Memory B cell (primary cell): ENCODE measurements at places on chromosomes 3 and 15.

- no peak for DNase-seq
Measured at GRCh38 chr3:187181454-187182170, 15.7 kb upstream of the RTP1 start.

DNA sequence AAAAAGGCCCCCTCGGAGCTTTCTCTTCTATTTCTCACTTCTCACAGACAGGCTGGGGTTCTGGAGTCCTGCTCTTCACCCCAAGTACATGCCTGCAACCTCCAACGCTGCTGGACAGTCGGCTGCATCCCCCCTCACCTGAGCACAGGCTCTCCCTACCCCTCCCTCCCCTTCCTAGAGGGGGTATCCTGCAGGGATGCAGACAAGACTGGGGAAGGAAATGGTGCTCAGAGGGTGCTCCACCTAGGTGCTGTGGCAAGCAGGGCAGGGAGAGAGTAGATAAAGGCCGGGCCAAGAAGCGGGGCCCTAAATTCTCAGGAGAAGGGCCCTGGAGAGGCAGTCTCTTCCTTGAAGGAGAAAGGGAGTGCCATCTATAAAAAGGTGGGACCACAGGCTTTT, 7.0 kb upstream of the STRA6 start:
- no peak for DNase-seq

DNA sequence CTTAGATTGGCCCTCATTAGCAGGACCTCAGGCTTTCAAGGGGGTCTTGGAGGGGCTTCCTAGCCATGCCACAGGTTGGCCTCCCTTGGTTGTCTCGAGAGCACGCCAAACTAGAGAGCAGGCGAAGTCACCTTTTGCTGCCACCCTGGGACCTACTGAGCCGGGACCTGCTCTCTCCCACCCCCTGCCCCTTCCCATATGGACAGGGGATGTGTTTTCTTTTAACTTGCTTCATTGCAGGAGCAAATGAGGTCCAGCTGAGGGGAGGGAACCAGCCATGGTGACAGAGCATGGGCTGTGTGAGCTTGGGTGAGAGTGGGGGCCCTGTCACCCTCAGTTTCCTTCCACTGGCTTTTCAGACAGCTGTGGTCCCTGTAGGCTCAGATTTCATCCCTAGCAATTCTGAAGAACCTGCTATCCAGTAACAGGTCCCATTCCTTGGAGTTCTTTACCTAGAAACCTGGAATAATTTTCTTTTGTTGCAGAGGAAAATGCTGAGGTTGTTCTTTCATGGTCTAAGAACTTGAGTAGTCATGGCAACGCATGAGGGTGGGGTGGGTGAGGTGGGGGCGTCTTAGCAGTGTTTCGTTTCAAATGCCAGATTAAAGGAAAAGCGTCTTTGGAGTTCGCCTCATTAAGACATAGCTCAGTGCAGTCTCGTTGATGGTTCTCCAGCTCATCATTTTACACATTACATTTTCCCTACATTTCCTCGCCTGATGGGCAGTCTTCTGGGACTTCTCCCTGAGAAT, 20.1 kb upstream of the MAGEF1 start:
- DNase-seq: no peak

GRCh38 chr15:69568173-69569009, 115.8 kb downstream of the RPLP1 start:
- DNase-seq: no peak

- DNase-seq: no peak
Measured at GRCh38 chr3:17709236-17709810, 33.1 kb downstream of the TBC1D5 start.

- peak; percentile 38 for DNase-seq
Measured at GRCh38 chr3:122694966-122695365, 14.3 kb downstream of the PARP14 start.

DNA sequence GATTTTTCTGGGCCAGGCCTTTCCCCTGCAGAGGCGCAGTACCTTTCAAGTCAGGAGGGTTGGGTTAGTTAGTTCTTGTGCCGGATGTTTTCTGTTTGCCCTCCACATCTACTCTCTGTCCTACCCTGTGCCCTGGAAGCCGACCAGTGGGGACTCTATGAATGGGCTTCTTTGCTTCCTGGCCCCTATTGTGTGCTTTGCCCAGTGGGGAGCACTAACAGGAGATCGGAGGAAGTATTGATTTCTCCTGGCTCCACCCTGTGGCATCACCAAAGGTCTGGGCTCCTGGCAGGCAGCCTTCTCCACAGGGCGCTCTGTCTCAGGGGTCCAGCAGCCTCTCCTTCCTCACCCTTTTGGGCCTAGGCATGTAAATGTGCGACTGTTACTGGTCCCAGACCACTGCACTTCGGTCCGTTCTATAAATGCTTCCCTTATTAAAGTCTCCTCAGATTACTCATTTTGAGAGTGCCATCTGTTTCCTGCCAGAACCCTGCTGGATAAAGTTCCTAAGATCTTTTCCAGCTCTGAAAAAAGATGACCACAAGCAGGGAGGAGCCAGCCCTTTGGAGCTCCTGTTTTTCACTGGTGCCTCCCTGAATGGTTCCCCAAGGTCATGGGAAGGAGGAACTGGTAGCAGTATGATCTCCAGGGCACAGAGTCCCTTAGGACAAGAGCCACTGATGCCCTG, 44.5 kb downstream of the CTDSPL start:
- no peak for DNase-seq

- DNase-seq: no peak
Measured at GRCh38 chr15:42854576-42854975, 66.0 kb downstream of the TTBK2 start.

DNA sequence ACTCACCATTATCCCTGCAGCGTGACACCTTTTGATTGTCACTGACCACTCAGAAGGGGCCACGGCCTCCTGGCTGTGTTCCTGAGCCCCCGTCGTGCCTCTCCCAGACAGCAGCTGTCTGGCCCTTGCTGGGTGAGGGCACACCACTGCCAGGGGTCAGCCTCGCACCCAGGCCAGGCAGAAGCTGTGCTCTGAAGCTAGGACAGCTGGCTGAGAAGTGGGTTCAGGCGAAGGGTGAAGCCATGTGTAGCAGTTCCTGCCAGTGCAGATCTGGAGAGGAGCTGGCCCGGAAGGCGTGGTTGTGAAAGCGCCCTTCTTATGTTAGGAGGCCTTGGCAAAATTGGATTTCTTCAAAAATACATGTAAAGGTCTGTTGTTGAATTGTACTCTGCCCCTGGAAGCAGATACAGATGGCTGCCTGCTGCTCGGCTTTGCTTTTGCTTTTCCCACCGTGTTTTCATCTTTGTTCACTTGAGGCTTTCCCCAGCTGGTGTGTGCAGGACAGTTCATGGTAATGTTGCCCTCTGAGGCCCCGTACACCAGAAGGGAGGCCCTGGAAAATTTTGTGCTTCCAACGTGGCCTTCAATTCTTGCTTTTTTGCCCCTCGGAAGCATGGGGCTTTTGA, 49.1 kb downstream of the KLHL25 start:
- DNase-seq: no peak

DNA sequence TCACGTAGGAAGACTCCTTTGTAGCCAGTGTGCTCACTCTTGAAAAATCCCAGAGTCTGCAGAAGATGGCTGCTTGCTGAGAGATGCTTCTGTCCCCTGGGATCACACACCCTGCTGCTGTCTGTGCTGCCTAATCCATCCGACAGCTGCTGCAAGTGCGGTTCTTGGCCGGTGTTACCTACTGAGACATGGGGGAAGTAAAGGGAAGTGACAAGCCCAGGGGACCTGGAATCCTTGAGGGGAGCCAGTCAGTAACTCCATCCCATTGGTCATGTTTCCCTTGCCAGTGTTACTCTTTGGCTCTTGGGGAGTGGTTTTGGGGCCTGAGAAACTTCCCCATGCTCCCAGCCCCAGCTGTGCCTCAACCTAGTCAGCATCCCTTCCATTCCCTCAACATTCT, 8.3 kb upstream of the CPNE9 start:
- no peak for DNase-seq

GRCh38 chr15:95559875-95560394, 770.6 kb upstream of the NR2F2 start:
- no peak for DNase-seq

DNA sequence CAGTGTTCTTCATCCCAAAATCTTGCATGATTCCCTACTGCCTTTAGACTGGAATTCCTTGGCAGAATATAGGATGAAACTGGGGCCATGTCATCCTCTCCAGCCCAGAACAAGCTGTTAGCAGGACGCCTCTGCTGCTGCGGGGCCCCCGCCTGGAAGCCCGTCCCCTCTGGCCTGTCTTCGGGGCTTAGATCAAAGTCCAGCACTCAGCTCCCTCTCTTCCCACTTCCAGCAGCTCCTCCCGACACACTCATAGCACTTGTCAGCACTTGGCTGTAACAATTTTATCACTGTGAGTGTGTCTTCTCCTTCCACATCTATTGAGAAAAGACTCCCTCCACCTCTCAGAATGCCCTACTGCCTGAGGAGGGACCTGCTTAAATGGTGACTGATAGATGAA, 112.0 kb upstream of the HACD2 start:
- DNase-seq: no peak

- DNase-seq: no peak
Measured at GRCh38 chr3:161690299-161690620, 193.7 kb downstream of the OTOL1 start.

GRCh38 chr3:65485826-65486469, 552.8 kb downstream of the MAGI1 start:
- no peak for DNase-seq

- no peak for DNase-seq
Measured at GRCh38 chr15:36497901-36498300, 81.5 kb upstream of the CDIN1 start.

DNA sequence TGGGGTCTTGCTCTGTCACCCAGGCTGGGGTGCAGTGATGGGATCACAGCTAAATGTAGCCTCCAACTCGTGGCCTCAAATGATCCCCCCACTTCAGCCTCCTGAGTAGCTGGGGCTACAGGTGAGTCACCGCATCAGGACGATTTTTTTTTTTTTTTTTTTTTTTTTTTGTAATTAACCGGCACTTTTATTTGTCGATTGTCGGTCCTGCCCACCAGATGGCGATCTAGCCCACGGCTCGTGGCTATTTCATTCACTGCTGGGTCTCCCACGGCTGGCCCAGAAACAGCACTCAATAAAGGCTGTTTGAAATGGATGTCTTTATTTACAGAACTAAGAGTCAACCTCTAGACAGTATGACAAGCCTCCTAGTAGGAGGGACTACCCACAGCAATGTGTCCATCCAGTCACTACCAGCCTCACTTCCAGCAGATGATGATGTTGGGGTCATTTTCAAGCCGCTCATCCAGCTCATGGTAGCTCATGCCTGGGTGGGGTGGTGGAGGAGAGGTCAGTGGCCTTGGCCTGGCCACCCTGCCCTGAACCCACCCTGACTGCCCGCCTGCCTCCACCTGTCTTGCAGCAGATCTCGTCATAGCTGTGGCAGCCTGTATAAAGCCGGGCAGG, 1.8 kb upstream of the ZMYND10 start:
- DNase-seq: peak; percentile 60

DNA sequence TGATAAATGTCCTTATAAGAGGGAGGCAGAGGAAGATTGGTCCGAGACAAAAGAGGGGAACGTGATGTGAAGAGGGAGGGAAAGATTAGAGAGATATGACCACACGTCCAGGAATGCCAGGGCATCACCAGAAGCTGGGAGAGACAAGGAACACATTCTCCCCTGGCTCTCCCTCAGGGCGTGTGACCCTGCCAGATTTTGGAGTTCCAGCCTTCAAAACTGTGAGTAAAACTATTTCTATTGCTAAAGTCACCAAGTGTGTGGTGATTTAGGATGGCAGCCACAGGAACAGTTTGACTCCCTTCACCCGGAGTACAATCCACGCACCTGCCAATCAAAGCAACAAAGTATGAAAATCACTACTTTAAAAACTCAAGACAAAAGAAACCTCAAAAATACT, 32.1 kb upstream of the TJP1 start:
- no peak for DNase-seq

- DNase-seq: no peak
Measured at GRCh38 chr3:127077505-127078064, 94.7 kb downstream of the PLXNA1 start.

- DNase-seq: peak; percentile 78
Measured at GRCh38 chr15:70488002-70488605, 275.3 kb downstream of the UACA start.

GRCh38 chr15:88674661-88675060, 35.8 kb downstream of the ISG20 start:
- no peak for DNase-seq

DNA sequence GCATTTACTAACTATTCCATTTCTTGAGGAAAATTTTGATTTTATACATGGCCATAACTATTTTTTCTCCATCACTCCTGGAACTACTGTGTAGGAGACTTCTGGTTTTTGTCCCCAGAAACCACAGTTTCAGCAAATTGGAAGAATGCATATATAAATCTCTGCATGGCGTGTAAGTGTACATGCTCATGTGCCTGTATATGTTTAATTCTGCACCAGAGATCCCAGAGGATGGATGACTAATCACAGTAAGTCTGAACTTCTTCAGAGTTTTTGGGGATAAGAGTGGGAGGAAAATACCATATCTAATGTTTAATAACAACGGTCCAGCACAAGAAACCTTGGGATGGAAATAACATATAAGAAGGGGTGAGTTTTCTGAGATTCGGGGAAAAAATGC, 10.9 kb upstream of the COL6A6 start:
- DNase-seq: no peak

GRCh38 chr3:107430214-107430995, 53.2 kb downstream of the CCDC54 start:
- no peak for DNase-seq

DNA sequence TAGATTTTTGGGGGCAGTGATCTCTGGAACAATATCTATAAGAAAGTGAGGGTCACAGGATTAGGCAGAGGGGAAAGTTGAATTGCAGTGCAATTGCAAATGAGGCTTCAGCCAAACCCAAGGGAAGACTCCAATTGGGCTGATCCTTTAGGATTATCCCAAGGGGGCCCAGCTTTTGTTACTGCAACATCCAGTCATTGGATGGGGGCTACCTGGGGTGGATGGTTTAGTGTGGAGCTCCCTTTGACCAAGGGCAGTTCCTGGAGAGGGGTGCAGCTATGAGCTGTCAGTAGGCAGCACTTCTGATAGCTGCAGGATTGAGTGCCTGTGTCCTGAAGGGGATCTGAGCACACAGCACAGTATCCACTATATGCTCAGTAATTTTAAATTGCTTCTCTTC, 355.2 kb upstream of the AZI2 start:
- no peak for DNase-seq

DNA sequence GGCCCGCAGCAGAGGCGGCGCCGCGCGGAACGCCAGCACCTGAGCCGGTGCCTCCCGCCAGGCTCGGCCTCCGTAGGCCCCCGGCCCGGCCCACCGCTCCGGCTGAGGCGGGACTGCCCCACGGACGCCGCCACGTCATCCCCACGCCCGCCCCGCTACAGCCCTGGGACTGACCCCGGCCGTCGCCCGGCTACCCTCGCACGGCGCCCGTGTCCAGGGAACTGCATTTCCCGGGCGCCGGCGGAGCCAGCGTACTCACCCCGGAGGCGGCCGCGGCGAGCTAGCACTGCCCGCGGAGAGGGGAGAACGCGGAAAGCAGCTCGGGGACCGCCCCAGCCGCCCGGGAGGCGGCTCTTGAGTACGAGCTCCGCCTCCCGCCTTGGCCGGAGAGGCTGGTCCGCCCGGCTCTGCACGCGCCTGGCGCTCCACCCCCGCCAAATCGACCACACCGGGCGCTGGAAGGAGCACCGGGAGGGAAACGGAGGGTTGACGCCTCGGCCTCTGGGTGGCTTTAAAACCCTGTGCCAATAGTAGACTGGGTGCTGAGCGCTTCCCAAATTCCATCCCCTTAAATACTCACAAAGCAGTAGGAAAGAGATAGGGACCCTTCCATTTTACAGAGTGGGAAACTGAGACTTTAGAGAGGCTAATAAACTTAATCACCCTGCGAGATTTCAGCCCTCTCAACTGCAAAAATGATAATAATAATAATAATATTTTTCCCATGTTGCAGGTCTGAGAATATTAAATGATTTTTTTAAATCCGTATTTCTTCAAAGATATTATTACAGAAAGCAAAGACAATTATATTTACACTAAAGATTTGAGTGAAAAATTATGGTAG, at the start of gene B4GALT4:
Gene B4GALT4 (minus strand): TSS at position 288 of the 844 bp plus-strand sequence. CDS start 10,779 bp downstream, outside the sequence.
- DNase-seq: peak; percentile 75
